MM.1S (cell line): ENCODE measurements at places on chromosomes 3 and 15.

- no peak for DNase-seq
These were observed 267.1 kb downstream of the RPLP1 start for GRCh38 chr15:69719527-69720240.

GRCh38 chr3:152458376-152459117 lies 189.8 kb downstream of the MBNL1 start:
- DNase-seq = no peak

DNA sequence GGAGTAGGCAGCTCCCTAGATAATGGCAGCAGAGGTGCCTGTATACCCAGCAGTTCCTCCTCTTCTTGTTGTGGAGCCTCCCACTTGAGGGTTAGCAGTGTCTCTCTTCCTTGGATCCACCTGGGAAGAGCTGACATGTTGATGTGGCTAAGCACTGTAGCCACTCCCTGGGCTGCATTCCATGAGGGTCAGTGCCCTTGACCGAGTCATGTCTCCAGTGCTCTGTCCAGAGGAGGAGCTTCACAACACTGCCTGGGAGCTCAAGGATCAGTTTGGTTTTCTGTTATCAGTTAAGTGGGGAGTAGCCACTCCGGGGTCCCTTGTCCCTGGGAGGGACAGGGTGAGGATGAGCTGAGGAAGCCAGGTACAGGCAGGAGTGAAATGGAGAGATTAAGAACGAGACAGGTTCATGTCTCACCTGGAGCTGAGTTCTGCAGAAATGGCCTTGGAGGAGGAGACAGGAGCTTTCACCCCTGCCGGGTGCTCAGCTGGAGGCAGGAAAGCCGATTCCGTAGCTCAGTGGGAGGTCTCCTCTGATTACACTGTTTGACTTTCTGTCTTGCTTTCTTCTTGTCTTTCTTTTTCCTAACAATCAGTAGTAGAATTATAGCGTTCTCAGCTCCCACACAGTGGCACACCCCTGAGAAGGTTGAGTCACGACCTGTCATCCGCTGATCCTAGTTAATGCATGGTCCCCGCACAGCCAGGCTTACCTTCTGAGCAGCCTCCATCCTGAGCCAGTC lies 57.9 kb upstream of the SEC22A start:
- no peak for DNase-seq

DNA sequence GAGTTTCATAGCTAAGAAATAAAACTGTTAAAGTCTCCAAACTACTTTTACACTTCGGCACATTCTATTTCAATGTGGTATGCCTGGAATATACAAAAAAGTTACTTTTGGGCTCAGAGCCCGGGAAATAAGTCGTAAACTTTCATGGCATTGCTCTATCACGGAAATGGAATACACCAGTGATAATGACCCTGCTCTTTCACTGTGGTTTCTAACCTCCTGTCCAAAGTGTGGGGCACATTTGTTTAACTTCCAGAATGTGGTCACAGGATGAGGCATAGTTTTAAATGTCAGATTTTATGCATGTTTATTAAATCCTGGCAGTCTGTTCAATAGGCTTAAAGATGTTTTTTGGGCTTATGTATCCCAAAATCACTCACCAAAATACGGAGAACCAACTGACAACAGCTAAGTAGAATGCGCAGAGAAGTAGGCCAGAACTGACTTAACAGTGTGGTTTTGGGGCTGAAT lies 5.1 kb downstream of the CXCR6 start:
- DNase-seq = no peak

GRCh38 chr3:132713977-132714727 lies 8.1 kb downstream of the NPHP3 start:
- DNase-seq = no peak
